Activated T-helper 17 cell treated with anti-CD3 and anti-CD28 coated beads, Interleukin-2, amount 50 U/mL, for 72 hours (primary cell): ENCODE measurements at places on chromosomes 16 and 17.

GRCh38 chr17:19554393-19554792, 20.7 kb downstream of the SLC47A1 start:
- no peak for ATAC-seq

DNA sequence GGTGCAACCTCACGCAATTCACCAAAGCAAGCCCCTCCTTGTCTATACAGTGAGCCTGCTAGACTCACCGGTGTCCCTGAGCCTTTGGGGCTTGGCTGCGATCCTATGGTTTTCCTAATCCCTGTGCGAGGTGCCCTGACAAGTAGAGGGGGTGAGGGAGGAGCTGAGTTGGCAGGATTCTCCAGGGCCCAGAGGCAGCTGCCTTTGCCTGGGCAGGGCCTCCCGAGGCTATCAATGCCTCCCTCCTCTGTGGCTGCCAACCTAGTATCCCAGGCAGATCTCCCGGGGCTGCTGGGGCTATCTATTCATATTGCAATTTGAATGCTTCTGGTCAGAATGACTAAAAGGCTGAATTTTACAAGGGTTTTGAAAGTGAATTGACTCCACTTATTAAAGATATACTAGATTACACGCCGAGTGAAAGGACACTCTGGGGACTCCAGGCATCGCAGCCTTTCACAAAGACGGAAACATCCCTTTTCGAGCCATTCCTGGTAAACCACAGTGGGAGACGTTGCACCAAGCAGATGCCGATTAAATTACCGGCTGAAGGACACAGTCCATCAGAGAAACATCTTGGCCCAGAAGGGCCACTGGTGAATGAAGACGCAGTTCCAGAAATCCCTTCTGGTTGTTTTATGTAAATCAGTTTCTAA, 11.3 kb upstream of the PITPNM3 start:
- ATAC-seq, result no peak

- ATAC-seq, result peak; percentile 14
These were observed at the start of gene SLC6A4 for GRCh38 chr17:30235386-30236296. TSS of gene SLC6A4 (minus strand) at chr17:30235697. CDS start at chr17:30221958, 13,739 bp downstream.

- ATAC-seq, result no peak
These were observed 33.6 kb downstream of the TEKT5 start for GRCh38 chr16:10660950-10661635.

- ATAC-seq, result peak; percentile 41
These were observed 13.5 kb upstream of the DHRS13 start for GRCh38 chr17:28916302-28916934.

DNA sequence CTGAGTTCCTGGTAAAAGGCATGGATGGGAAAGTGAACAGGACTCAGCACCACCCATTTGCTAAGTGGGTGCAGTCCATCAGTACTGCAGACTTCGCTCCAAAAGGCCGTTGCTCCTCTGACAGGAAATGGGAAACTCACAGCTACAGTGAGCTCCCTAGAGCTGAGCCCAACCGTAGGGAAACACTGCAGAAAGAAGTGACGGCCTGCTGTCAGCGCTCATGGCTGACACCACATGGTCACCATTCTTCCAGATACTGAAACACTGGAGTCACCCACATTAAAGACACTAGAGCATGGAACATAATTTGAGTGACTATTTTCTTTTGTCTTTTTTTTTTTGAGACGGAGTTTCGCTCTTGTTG, 31.9 kb downstream of the UBE2O start:
- ATAC-seq, result no peak

DNA sequence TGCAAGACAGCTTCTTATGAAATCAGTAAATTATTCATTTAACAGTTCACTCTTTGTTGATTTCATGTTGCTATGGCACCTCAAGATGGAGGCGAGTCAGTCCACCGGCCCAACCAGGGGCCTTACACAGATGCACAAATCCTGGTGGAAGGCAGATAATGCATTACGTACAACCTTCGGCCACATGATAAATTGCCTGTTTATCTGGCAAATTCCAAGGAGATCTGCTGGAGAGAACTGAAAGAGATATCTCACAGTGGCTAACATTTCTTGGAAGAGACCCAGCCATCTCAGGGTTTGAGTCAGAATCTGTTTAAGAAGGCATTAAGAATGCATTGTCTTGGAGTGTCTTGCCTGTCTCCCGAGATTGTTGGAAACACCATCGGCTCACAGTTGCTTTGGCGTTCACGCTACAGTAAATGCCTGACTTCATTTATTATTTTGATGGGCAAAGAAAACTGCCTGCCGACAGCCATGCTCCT, 225.6 kb downstream of the MSI2 start:
- ATAC-seq, result no peak

DNA sequence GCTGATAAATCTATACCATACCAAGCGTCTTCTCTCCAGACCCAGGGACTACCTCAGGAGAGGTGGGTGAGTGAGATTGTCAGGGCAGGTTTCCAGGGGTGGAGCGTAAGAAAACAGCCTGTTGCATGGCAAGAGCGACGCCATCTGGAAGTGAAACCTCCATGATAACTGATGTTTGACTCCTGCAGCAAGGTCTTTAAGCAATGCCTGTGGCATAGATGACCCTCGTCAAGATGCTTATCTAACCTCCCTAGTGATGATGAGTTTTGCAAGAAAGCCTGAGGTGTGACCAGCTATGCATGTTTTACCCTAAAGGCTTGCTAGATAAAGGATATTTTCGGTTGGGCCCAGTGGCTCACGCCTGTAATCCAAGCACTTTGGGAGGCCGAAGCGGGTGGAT, 71.6 kb downstream of the GSG1L start:
- no peak for ATAC-seq

- no peak for ATAC-seq
These were observed 8.3 kb upstream of the MAP2K3 start for GRCh38 chr17:21276264-21276588.

DNA sequence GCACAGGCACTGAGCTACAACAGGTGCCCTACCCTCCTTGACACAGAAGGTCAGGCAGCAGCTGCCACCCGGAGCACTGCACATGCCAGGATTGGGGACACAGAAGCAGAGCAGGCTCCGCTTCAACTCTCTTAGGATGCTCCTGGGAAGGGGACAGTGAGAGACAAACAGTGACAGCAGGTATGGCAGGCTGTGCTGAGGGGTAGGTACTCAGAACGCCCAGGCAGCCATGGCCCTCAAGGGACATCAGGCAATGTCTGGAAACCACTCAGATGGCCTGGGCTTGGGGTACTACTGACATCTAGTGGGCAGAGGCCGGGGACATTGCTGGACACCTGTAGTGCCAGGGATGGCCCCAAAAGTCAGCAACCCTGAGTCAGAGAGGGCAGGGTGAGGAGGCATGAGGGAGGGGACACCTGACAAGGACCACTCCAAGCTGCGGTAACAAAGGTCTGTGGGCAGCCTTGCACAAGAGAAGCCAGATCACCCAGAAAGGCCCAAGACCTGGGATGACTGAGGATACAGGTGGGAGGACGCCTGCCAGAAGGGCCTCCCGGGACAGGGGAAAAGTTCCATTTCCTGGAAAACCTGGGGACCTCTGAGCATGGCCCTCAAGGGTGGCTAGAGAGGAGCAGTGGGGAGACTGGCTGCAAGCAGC, 21.2 kb downstream of the PEMT start:
- ATAC-seq, result no peak

DNA sequence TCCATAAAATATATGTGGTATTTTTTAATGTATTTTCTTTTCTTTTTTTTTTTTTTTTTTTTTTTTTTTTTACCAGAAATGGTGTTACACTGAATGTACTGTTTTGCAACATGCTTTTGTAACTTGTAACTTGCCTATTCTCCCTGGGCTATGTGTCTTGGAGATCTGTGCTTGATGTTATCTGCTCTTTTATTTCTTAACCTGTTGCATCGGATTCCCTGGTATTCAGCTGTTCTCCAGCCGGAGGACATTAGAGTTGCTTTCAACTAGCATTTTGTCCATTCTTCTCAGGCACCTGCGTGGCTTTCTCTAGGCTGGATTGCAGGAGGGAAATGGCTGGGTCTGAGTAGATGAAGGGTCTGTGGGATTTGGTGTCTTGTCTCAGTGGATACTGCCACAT, 47.4 kb downstream of the KATNIP start:
- ATAC-seq, result no peak
